Natural killer cell treated with Interleukin-12 subunit alpha and Interleukin-12 subunit beta and Interleukin-15 and Interleukin-18, amount 100 ng/mL, for 72 hours (primary cell): ENCODE measurements at places on chromosomes 1 and 21.
A peak's percentile ranks its signal among the peaks of the same experiment; 100 is the strongest.

DNA sequence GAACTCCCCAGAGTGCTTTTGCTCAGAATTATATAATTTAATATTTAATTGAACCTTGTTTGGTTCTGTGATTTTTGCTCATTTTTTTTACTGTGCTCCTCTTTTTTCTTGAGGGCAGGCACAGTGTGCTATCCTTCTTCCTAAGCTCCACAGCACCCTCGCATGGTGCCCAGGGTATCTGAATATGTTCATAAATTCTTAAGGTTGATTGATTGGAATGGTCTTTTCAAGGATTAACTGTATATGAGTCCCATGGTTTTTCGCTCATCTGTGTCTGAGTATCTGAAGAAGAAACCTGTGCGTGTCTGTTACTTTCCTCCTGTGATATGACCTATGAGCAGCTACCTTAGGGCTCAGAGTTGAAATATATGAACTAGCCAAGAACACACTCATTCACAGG lies 393.7 kb downstream of the HLX start:
- no peak for DNase-seq

GRCh38 chr1:229980009-229980408 lies 87.0 kb upstream of the GALNT2 start:
- DNase-seq: no peak

DNA sequence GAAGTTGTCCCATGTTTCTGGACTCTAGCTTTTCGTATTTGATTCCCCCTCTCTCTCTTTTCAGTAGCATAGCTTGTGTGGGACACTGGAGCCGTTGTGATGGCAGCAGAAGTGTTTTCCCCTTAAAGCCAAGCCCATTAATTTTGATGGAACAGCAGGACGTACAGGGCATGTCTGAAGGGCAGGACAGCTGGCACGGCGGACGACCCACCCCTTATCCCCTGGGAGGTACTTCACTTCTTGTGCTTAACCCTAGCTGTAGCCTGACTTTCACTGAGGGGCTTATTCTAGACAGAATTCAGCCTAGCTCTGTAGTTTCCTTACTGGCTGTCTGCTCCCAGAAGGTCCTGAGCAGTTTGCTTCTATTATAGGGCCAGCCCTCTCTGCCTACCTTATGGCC lies 8.6 kb upstream of the PPFIA4 start:
- no peak for DNase-seq

DNA sequence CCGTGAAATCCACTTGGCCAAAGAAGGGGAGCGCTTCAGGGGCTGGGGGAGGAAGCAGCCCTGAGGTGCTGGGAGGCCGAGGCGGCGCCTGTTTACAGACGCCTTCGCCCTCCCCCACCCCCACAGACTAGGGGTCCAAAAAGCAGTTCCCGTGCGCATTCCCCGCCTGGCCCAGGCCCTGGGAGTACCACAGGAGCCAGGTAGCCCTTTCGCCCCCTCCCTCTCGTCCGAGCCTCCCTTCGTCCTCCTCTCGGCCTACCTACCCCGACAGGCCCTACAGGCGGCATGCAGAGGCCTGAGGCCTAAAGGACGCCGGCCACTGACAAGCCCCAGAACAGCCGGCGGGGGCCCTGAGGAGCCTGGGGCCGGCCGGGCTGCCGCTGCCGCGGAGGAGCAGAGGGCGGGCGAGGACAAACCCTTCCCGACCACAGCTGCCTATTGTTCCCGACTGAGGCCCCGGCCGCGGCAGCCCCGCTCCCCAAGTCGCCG lies 522 bp downstream of the RC3H1 start:
- DNase-seq: peak; percentile 61

DNA sequence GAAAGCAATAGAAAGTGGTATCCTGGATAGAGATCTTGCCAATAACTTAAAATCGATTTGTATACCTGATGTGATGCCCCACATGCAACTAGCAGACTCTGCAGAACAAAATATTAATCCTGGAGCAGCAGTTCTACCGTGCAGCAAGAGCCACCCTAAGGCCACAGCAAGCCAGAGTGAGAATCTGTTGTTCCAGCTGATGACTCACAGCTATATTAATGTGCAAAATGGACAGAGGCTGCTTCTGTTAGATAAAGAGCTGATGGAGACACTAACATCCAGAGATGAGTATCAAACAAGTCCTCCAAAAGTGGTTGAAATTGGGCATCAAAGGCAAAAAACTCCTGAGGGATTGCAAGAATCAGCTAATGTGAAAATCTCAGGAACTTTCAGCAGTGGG lies 127.8 kb downstream of the MACF1 start:
- no peak for DNase-seq

GRCh38 chr1:16021681-16022080 lies at the start of gene CLCNKA:
CLCNKA (plus strand) TSS chr1:16022036; CDS start chr1:16022620, 584 bp downstream.
- DNase-seq: no peak

- no peak for DNase-seq
Observed at GRCh38 chr1:2319291-2319690, 72.1 kb downstream of the MORN1 start.
